ENCODE measurements at places on chromosomes 7 and 10.

DNA sequence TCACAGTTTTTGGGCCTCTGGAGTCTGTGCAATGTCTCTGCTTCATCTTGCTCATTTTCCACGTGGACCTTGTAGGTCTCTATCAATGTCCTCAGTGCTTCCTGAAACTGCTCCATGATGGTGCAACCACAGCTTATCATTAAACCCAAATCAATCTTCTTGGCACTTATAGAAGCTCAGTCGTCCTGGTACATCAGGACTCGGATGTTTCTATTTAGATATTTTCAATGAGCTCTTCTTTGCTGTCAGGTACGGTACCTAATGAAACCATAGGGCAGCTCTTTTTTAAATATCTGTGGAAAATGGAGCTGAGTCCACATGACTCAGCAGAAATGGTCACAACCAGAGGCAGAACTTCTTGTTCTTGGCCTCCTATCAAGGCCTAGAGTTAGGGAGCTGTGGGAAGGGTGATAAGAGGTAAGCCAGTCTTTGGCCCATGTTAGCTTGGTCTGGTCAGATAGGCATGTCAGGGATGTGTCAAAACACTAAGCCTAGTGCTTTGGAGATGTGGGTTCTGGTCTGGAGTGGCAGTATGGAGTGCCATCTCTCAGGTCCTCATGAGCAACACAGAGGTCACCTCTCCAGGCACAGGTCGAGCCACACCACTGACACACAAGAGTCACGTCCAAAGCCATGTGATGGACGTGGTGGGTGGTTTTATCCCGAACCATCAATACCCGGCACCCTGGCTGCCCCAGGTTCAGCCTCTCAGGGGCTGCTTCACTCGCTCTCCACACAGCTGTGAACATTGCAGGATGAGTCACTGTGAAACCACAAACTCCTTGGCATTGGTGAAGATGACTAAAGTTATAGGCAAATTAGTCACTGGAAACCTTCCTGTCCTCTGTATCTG, 87.0 kb downstream of the TBXAS1 start:
- DNase-seq = peak; percentile 93

DNA sequence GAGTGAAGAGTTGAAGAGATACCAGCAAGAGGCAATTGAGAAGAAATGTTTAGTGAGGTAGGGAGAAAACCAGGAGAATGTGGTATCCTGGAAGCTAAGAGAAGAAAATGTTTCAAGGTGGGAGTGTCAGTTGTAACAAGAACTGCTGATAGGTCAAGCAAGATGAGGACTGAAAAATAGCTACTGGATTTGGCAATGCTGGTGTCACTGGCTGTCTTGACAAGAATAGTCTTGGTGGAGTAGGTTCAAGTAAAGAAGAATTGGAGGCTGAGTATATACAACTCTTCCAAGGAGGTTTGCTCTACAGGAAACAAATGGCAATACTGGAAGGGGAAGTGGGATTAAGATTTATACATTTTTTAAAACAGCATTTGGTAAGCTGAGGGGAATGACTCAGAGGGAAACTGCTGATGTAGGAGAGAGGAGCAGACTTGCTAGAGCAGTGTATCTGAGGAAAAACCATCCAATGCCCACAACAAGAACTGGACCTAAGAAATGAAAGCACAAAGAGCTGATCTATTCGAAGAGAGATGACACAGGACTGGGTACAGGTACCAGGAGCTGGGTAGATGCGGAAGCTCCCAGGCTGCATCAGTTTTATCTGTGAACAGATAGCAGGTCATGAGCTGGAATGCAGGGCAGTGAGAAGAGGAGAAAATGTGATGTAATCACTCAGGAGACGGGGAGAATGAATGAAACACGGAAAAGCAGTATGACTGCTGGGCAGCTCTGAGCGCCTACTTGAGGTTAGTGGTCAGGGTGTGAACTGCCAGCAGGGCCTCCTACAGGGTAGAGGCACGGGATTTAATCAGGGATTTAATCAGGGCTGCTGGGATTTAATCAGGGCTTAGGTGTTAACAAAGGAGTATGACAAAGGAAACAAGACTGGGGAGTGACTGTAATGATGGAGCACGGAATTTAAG, 34.5 kb downstream of the FAM25A start:
- DNase-seq = no peak

GRCh38 chr7:77439572-77439971, 23.4 kb upstream of the GSAP start:
- DNase-seq = no peak

GRCh38 chr7:141701489-141702046, 398 bp downstream of the DENND11 start:
- DNase-seq = no peak

GRCh38 chr10:130744631-130745030, 566.9 kb downstream of the TCERG1L start:
- DNase-seq = no peak

DNA sequence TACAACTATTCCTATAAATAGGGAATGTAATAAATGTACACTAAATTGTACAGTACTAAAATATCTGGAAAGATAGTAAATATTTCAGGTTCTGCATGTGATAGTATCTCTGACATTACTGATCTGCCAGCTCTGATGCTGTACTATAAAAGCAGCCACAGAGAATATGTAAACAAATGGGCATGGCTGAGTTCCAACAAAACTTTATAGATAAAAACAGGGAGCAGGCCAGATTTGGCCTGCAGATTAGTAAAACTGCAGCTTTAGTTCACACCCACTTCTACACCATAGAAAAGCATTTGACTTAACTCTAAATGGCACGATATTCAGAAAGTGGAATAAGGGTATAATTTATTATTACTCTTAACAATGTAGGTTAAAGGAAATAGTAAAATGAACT, 18.8 kb upstream of the TLL2 start:
- DNase-seq = no peak

DNA sequence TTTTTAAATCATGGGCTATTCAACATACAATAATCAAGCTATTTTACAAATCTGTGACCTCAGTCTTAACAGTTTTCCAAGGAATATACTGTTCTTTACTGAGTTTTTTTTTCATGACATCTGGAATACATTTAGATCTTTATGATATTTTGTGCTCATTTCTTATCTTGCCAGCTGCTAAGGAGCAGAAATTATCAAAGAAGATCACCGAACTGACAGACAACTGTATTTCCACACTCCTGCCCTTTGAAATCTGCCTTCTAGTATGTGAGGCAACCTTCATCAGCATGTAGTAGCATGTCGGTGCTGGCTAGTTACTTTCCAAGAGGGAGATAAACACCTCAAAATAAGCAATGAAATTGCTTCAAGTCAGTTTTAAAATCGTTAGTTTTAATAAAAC, 66.4 kb downstream of the NHLRC2 start:
- DNase-seq = no peak

GRCh38 chr10:15209827-15210509, 41.5 kb upstream of the NMT2 start:
- DNase-seq = no peak

GRCh38 chr10:100779329-100779728, 33.9 kb downstream of the PAX2 start:
- no peak for DNase-seq

DNA sequence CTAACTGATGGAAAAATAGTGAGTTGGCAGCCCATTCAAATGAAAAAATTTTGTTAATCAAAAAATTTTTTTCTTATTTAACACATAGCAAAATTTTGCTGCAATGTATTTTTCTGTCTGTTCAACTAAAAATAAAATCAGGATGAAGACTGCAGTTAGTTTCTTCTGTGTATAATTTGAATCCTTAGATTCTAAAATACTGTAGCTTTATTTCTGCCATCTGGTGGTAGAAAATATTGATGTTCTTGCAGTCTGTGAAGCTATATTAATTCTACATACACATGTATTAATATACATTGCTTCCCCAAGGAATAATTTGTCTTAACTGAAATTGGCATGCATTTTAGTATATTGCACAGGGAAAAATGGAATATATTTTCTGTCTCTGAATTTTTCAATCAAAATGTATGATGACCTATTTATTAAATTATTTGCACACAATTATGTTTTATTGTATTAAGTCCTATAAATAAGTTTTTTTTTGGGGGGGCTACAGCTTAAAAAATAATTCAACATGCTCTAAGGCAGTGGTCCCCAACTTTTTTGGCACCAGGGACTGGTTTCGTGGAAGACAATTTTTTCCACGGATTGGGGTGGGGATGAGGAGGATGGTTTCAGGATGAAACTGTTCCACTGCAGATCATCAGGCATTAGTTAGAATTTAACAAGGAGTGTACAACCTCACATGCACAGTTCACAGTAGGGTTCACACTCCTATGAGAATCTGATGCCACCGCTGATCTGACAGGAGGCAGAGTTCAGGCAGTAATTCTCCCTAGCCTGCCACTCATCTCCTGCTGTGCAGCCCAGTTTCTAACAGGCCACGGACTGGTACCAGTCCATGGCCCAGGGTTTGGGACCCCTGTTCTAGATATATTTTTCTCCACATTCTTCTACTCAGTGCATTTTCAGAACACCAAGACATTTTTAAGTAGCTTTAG, 119.4 kb downstream of the GNAT3 start:
- no peak for DNase-seq

DNA sequence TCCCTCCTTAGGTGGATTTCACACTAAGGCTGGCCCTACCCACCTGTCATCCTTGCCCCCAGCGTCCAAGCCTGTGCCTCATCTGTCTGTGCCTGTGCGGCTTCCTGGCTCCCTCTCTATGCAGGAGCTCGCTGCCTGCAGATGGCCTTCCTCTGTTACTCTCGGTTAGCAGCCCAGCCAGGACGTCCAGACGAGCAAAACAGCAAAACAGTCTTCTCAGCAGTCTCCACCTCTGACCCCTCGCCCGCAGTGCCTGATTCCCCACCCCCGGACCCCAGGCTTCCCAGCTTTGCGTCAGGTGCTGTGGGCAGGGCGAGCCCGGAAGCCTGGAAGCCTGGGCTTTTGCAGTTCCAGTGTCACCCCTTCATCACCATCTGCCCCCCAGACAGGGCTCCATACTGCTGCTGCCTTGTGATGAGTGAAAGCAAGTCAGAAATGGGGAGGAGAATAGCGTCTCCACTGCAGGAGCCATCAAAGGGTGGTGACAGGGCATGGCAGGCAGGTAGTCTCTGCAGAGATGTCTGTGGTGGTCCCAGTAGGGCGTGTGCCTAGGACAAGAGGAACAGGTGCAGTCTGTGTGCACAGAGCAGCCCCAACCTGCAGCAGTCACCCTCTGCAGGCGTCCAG, 88.5 kb downstream of the ADCY1 start:
- DNase-seq = no peak

DNA sequence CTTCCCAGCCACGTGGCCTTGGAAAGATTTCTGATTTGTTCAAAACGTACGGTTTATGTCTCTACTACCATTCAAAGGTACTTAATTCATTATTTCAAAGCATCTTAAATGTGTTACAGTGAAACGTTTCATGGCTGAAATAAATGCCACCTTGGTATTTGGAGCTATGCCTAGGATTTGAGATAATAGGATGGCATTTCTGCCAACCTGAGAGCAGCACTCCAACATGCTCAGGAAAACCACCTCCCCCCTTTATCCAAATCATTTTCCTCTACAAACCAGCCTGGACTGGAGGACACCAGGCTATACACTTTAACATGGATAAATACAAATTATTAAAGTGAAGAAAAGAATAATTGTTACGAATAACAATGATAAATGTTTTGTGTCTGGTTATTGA, 260.9 kb downstream of the ZMYND11 start:
- no peak for DNase-seq

DNA sequence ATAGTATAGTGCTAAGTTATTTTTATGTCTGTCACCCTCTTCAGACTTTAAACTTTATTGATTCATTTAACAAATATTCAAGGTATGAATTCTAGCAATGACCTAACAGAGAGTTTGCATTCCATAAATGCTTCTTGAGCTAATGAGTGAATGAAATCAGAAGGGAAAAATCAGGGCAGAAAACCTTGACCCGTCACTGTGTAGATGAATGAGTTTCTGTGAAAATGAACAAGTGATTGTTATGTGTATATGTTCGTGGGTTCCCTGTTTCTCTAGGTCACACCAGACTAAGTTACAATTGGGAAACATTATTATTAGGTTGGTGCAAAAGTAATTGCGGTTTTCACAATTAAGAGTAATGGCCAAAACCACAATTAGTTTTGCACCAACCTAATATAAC, 30.1 kb downstream of the APBB1IP start:
- DNase-seq = peak; percentile 8

DNA sequence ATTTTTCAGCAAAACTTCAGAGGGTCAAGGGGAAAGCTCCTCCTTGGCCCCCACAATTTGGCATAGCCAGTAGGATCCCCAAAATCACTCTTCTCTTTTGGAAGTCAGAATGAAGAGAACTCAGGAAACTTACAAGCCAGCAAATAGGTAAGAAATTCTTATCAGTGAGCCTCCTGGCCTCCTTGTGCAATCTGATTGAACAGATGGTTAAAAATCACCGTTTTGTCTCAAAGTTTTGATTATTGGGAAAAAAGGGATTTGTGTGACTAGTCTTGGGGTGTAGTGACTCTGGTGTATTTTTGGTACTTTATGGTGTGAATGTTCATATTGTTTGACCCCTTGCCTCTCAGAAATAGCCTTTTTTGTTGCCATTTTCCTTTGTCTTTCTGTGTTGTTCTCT, 56.2 kb downstream of the HTR7 start:
- no peak for DNase-seq

DNA sequence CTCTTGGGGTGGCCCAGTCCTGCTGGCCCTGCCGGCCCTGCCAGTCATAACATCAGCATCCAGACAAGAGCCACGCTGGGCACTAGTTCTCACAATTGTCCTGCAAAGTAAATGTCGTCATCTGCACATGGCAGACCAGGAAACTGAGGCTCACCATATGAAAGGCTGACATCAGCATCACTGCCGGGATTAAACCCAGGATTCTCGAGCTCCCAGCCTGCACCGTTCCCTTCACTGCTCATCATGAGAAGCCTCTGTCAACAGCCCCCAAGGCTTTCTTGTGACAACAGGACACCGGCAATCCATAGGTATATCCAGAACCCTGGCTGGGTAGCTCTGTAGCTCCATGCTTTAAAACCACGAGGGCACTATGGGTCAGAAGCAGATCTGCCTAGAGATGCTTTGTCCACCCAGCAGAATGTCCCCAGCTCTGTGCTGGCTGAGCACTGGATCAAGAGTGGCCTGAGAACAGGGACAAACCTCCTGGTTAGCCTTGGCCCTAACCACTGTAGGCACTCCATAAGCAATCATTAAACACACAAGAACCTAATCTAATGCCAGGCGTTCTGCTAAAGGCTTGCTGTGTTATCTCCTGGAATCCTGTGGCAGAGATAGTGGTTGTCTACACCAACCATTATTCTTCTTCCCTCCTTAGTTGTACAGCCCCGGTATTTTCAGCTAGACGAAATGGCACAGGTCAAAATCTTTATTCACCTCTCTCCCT, 41.2 kb upstream of the C10orf71 start:
- no peak for DNase-seq

- no peak for DNase-seq
These were observed at the start of gene HMX3 for GRCh38 chr10:123135415-123136141. TSS of gene HMX3 (plus strand) at chr10:123135970. CDS start at chr10:123136051, 81 bp downstream.
